Body of pancreas (tissue), 4 donors: ENCODE measurements at places on chromosomes 6 and 20.

GRCh38 chr6:26457264-26457805 lies 420 bp upstream of the BTN2A1 start:
- no peaks in the 10 kb centered on the region for H3K36me3 ChIP-seq
- H3K27me3 ChIP-seq, result no peaks in the 10 kb centered on the region
- H3K27ac ChIP-seq, result peak overlapping the region; percentile 77

DNA sequence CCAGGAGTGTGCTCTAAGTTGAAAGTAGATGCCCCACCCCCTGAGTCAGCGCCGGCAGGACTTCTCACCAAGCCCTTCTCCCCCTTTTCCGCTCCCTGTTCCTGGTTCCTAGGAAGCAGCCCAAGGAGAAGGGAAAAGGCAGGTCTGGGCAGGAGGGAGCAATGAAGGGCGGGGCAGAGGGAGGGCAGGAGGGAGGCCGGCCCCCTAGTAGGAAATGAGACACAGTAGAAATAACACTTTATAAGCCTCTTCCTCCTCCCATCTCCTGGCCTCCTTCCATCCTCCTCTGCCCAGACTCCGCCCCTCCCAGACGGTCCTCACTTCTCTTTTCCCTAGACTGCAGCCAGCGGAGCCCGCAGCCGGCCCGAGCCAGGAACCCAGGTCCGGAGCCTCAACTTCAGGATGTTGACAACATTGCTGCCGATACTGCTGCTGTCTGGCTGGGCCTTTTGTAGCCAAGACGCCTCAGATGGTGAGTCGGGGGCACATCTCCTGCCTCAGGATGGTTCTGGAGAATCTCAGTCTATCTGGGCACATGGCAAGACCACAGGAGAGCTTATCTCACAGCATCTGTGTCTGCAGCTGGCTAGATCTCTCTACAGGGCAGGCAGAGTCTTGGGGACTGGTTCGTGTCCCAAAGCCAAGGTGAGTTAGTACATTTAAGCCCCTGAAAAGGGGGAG lies at the start of gene PROCR:
PROCR (plus strand) TSS at position 320 of the 681 bp plus-strand sequence; CDS start at position 403, 83 bp downstream.
- DNase-seq, result peak; percentile 64
- H3K27me3 ChIP-seq, result no peaks in the 10 kb centered on the region

GRCh38 chr6:128095362-128095761 lies 194.5 kb upstream of the THEMIS start:
- no peak overlapping the region for H3K27ac ChIP-seq
- H3K27me3 ChIP-seq, result no peaks in the 10 kb centered on the region
- no peak for DNase-seq
- H3K4me1 ChIP-seq, result no peaks in the 10 kb centered on the region
- H3K4me3 ChIP-seq, result no peak overlapping the region
- H3K36me3 ChIP-seq, result no peaks in the 10 kb centered on the region

- H3K27ac ChIP-seq, result no peak overlapping the region
- no peaks in the 10 kb centered on the region for H3K36me3 ChIP-seq
- H3K4me1 ChIP-seq, result no peaks in the 10 kb centered on the region
- no peak overlapping the region for H3K4me3 ChIP-seq
Observed at GRCh38 chr6:3690506-3690905, 61.0 kb downstream of the PXDC1 start.
